ENCODE measurements at places on chromosomes 7 and 10.

DNA sequence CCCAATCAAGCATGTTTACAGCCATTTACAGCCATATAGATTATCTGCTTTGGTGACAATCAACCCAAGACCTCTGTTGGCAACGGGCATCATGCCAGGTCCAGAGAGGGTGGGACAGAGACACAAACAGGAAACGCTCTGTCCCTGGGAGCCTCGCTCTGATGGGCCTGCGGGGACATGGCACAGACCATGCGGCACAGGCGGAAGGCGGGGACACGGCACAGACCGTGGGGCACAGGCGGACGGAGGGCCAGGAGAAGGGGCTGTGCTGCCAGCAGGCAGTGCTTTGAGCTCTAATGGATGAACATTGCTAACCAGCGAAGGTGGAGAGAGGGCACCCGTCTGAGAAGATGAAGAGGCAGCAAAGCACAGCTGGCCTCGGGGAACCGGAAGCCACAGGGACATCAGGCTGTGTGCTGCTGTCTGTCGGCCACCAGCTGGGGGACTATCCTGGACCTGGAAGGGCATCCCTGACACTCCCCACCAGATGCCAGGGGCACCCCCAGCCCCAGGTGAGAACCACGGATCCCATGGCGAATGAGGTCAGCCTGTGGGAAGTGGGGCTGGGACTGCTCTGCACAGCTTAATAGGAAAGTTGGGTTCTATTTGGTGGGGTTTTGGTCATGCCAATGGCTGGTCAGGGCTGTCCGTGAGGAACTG lies 61.0 kb downstream of the DIP2C start:
- DNase-seq = no peak

GRCh38 chr7:36171503-36171902 lies 18.4 kb downstream of the EEPD1 start:
- no peak for DNase-seq

DNA sequence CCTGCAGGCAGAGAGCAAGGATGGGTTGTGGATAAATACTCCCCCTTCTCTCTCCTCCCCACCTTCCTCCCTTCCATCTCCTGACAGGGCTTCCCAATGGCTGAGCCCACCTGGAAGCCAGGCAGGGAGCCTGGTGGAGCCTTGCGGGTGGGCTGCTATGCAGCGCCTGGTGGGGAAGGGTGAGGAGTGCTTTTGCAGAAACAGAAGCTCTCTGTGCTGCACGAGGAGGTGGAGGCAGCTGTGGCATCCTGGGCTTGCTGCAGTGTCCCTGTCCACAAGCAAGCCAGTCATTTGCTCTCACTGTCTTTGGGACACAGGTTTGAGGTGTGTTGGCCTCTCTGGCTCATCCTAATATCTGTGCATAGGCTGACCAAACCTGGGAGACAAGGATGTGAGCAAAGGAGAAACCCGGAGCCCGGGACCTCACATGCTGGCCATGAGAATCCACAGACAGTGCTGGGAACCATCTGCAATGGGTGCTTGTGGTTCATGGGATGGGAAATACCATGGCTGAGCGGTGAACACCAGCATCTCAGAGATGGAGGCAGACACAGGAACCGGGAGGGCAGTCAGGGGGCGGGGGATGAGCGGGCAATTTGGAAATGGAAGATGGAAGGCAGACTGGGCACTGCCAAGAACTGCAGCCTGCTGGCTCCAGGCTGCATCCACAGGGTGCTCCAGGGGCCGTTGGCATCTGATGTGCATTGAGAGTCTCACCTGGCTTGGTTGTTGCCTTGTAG lies 364.2 kb downstream of the GLRX3 start:
- no peak for DNase-seq

DNA sequence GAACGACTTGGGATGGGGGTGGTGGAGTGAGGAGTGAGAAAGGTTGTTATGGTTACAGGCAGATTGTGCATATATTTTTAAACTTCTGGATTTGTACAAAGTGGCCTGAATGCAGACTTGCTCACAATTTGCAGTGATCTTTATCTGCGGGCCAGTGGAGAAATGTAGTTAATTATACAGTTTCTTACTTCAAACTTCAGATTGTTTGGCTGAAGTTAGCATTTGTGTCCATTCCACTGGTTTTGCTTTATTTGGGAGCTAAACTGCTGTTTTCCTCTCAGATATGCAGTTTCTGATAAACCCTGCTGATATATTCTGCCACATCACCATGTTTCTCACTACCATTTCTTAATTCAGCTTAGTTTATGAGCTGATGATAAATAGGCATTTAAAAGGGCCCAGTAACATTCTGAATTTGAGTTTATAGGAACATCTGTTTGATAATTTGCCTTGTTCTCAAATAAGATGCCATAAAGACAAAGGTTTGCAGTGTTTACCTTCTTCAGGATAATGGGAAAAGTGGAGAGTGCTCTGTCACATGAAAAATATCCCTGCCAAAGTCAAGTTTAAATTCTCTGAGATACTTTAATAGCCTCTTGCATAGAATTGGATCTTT lies 170.1 kb downstream of the ST7 start:
- DNase-seq = no peak

DNA sequence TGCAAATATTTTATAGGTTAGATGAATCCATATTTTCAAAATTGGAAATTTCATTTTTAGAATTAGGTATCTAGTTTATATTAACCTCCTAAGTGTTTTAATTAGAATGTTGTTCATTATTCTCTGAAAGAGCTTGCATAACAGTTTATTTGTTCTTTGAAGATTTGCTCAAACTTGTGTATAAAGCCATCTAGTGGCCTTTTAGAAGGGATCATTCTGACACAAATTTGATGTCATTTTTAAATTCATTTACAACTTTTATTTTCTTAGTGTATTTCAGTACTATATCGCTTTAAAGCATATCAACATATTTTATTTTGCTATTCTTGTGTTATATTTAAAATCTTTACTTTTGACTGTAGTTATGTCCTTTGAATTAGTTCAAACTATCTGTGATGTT lies 527.0 kb upstream of the NRG3 start:
- no peak for DNase-seq

GRCh38 chr10:71435571-71436267 lies 39.0 kb downstream of the CDH23 start:
- no peak for DNase-seq

- no peak for DNase-seq
Measured at GRCh38 chr7:32489788-32490126, 423 bp downstream of the LSM5 start.

- no peak for DNase-seq
Measured at GRCh38 chr7:71384094-71384493, 252.2 kb downstream of the GALNT17 start.

DNA sequence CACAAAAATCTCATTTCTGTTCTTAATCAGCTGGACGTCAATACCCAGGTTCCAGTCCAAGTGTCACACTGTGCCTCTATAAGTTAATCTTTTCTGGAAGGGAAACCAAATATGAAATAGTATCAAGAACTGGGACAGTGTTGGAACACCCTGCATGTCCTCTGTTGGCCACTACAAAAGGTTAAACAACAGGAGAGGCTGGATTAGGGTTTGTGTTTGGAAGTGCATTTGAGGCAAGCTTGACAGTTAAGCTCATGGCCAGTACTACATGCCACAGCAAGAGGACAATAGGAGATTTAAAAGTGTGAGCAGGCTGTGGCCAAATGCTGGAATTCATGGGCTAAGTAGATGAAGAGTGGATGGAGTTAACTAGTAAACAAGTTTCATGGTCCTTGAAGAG lies 751.5 kb downstream of the AUTS2 start:
- DNase-seq = no peak

DNA sequence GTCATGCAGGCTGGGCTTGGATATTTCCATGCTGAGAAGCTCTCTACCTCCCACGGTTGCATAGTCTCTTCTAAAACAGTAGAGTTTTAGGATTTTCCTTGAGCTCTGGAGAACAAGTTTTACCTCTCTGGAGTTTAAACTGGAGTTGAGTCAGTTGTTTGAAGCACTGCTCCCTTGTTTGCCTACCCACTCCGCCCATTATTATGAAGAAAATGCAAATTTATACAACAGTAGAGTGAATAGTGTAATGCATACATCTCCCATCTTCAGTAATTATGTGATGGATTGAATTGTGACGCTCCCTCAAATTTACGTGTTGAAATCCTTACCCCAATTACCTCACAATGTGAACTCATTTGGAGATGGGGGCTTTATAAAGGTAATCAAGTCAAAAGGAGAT lies 17.2 kb downstream of the EMX2 start:
- no peak for DNase-seq

DNA sequence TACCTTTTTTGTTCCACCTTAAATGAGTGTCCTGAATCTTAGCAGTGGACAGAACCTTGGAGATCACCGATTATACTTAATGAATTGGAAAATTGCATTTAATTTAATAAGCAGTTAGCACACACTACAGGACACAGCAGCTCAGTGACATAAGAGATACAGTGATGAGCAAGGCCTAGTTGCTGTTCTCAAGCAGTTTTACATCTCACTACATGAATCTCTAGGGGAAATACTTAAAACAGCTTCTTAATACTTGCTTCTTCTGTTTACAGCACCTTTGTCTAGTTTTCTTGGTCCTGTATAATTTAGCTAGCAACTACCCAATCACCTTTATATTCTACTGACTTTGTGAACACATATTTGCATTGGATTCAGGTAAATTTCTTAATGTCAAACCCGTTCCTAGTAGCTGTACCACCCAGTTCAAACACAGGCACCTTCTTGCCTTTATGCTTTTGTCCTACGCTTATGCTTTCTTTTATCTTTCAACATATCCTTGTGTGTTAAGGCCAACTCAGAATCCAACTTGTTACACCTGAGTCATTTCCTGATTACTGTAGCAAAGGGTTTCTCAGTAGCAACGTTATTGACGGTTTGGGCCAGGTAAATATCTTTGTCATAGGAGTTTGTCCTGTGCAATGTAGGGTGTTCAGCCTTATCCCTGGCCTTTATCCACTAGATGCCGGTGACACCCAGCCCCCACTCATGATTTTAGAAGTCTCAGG lies 1.8 kb downstream of the STAM start:
- DNase-seq = no peak

DNA sequence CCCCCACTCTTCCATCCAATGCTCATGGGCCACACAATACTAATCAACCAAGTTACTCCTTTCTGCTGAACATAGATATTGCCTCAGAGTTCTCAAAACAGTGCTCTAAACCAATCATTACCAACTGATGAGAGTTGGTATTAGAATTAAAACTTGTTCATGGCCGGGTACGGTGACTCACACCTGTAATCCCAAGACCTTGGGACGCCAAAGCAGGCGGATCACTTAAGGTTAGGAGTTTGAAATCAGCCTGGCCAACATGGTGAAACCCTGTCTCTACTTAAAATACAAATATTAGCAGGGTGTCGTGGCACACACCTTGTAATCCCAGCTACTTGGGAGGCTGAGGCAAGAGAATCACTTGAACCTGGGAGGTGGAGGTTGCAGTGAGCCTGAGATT lies 8.2 kb downstream of the TM9SF3 start:
- no peak for DNase-seq

DNA sequence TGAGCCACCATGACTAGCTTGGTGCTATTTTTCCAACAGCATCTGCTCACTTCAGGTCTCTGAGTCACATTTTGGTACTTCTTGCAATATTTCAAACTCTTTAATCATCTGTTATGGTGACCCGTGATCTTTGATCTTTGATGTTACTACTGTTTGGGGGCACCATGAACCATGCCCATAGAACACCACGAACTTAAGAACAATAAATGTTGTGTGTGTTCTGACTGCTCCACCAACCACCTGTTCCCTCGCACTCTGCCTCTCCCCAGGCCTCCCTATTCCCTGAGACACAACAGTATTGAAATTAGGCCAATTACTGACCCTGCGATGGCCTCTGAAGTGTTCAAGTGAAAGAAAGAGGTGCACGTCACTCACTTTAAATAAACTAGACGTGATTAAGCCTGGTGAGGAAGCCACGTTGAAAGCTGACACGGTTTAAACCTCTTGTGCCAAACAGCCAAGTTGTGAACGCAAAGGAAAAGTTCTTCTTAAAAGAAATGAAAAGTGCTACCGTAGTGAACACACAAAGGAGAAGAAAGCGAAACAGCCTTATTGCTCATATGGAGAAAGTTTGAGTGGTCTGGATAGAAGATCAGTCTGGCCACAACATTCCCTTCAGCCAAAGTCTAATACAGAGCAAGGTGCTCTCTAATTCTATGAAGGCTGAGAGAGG lies 27.2 kb upstream of the ATP6V0A4 start:
- no peak for DNase-seq

DNA sequence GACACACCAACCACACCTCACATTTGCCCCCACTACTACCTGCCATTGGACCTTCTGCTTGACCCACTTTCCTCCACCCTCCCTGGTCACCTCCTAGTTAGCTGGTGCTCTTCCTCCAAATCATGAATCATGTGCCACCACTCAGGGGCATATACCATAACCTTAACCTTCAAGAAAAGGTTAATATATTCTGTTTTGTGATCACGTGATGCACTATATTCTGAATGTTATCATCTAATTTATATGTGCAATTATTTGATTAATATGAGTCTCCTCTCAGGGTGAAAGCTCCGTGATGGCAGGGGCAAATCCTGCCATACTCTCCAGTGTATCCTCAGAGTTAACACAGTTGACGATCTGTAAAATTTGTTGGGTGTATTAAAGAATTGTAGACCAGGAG lies 635.5 kb downstream of the XPNPEP1 start:
- DNase-seq = no peak

DNA sequence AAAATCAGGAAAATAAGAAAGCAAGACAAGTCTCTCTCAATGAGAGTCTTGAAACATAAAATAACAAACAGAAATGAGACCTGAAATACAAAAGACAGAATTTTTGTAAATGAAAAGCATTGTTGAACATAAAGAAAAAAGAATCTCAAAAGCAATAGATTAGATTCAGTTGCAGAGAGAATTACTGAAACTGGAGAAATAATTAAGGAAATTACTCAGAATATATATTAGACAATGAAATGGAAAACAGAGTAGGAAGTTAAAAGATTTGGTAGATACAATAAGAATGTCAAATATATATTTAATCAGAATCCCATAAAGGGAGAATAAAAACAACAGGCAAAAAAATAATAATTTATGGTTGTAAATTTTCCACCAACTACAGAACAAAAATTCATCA lies 308.3 kb downstream of the CRPPA start:
- DNase-seq = no peak

GRCh38 chr7:70678621-70679251 lies 453.2 kb upstream of the GALNT17 start:
- no peak for DNase-seq

DNA sequence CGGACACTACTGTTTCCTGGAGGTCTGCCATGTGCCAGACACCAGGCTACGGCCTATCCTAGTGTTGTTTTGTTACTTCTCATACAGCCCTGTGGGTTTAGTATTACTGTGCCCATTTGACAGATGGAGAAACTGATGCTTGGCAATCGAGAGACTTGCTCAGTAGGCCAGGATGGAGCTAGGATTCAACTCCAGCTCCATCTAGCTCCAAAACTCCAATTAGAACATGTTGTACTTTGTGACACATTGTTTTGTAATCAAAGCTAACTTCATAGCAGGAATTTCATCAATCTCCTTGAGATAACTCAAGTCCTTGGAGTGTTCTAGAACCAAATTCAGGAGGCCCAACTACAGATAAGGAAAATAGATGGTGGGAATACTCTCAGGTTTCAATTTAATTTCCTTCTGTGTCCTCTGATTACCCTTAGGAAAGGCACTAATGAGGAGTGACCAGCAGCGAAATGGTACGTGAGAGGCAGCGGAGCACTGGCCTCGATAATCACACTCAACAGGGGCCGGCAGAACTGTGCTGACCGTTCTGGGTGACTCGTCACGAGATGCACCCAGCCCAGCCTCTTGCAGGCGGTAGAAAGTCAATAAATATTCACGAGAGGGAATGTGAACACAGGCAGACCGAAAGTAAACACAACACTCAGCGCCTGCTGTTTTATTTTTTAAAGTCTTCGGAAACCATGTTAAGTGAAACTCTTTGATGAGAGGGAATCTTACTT lies 269.6 kb upstream of the NEBL start:
- no peak for DNase-seq
